Esophagus squamous epithelium (tissue), 5 donors: ENCODE measurements at places on chromosomes 13 and 19.

- DNase-seq: no peak
Measured at GRCh38 chr13:112056739-112057438, 10.1 kb upstream of the SOX1 start.

- peak; percentile 43 for DNase-seq
Measured at GRCh38 chr19:41531438-41532311, 44.3 kb upstream of the CEACAM21 start.

DNA sequence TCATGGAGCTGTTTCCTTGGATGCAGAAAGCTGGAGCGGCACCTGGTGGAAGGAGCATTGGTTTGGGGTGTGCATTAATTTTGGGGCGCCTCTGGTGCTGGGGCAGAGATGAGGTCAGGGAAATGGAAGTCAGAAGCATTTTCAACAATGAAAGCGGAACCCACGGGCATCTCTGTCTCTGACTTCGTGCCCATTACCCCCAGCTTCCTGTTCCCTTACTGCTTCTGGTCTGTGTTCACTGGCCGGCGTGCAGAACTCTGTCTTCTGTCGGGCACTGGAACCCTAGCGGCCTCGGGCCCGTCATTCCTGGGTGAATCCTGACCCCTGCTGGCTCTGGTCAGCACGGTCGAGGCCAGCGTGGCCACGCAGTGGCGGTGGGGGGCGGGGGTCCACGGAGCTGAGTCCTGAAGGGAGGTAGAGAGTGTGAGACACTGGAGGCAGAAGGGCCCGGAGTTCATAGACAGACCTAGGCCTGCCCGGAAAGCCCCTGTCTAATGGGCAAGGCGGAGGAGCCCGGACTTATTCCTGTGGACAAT is 7.9 kb upstream of the LINGO3 start:
- DNase-seq: no peak

DNA sequence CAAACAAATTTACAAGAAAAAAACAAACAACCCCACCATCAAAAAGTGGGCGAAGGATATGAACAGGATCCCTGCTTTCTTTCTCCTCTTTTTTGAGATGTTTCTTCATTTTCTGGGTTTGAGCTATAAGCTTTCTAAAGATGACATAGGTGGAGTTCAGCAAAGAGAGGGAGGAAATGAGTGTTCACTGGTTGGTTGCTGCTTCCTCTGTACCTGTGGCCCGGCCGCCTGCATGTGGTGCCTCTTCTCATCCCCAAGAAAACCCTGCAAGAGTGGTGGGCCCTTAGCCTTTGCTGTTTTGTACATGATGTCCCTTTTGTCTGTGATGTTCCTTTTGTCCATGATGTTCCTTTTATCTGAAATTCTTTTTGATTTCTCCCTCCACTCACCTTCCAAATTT is 178.4 kb upstream of the SERP2 start:
- DNase-seq: no peak

DNA sequence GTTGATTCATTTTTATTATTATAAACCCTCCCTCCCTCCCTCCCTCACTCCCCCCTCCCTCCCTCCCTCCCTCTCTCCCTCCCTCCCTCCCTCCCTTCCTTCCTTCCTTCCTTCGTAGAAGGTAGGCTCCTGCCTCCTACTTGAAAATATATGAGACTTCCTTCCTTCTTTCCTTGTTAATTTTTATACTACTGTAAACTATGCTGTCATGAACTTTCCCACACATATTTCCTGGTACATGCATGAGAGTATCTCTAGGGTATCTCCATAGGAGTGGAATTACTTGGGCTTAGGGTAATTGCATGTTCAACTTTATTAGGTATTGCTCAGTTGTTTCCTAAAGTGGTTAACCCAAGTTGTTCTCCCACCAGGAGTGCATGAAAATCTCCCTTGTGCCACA is 330.6 kb downstream of the KCNRG start:
- DNase-seq: no peak

DNA sequence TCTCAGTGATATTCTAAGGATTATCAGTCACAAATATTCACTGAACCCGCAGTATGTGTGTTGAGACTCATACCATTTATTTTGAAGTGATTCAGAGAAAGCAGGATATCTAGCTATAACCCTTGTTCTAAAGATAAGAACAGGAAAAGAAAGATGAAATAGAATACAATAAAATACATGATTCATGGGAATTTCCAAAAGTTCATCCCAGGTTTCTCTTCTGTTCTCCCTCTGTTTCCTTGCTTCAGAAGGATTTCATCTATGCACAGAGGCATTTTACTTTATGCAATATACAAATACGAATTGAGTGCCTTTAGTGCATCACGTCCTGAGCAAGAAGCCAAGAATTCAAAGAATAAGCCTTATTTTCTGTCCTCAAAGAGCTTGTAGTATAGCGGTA is 274.4 kb upstream of the GPC6 start:
- DNase-seq: no peak

DNA sequence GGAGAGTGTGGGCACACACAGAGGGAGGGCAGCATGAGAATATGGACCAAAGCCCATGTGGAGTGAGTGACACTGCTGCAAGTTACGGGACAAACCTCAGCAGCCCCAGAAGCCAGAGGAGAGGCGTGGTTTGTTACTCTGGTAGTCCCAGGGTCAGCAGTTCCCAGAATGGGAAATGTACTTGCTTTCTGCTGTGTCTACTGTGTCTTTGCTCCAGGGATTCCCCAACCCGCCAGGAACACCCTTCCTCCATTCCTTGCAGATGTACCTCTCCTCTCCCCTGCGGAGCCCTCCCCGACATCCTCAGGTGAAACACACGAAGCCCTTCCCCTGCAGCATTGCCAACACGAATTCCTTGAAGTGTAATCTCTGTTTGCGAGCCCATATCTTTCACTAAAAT is 47.2 kb downstream of the MYO16 start:
- DNase-seq: no peak

GRCh38 chr13:101989798-101990350 is 412.0 kb downstream of the FGF14 start:
- no peak for DNase-seq

DNA sequence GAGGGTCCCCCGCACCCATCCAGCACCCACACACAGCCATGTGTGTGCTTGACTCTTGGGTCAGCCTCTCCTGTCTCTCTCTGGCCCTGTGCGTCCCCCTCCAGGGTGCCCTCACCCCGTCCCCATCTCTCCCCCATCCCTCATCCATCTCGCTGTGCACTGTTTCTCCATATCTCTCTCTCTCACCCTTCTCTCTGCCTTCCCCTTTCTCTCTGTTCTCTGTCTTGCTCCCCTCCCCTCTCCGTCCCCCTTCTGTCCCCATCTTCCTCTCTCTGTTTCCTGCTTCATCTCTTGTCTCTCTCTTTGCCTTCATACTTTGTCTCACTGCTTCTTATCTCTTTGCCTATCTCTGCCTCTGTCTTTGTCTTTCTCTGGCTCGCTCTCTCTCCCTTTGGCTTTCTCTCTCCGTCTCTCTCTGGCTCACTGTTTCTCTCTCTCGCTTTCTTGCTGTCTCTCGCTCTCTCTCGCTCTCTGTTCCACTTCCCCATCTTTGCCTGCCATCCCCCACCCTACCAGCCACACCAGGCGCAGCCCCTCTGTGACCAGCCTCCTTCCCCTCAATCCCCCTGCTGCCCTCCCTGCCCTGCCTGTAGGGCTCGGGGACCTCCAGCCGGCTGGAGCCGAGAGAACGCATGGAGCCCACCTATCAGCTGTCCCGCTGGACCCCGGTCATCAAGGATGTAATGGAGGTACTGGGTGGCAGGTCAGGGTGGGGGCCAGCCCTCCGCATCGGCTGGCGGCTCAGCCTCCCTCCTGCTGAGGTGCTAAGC is 8.9 kb downstream of the STXBP2 start:
- DNase-seq: no peak

GRCh38 chr19:1402411-1403070 is 1.2 kb upstream of the GAMT start:
- no peak for DNase-seq

- no peak for DNase-seq
Measured at GRCh38 chr19:29303069-29303718, 90.2 kb upstream of the UQCRFS1 start.

DNA sequence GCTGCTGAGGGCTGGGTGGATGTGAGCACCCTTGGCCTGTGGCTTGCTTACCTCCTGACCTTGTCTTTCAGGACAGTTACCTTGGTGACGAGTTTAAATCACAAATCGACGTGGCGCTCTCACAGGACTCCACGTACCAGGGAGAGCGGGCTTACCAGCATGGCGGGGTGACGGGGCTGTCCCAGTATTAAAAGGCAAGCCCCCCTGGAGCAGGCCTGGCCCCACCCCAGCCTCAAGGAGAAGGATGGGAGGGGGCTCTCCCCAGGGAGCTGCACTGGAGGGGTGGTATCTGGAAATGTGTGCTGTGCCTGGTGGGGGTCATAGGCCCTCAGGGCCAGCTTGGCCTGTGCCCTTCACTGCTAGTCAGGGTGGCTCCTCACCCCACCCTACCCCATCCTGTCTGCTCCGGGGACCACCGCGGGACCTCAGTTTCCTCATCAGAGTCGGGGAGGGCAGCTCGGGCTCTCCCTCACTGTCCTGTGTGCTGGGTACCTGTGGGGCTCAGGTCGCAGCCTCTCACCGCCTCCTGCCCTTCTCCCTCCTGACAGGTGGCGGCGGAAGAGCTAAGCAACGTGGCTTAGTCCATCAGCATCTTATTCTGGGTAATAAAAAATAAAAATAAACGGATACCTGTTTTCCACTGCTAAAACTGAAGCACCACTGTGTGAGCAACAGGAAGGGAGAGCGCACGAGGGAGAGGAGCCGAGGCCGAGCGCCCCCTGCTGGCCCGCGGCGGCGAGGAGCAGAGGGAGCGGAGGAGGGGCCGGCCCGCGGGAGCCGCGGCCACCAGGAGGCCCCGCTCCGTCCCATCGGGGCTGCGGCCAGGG is 29.8 kb downstream of the CERS1 start:
- no peak for DNase-seq

DNA sequence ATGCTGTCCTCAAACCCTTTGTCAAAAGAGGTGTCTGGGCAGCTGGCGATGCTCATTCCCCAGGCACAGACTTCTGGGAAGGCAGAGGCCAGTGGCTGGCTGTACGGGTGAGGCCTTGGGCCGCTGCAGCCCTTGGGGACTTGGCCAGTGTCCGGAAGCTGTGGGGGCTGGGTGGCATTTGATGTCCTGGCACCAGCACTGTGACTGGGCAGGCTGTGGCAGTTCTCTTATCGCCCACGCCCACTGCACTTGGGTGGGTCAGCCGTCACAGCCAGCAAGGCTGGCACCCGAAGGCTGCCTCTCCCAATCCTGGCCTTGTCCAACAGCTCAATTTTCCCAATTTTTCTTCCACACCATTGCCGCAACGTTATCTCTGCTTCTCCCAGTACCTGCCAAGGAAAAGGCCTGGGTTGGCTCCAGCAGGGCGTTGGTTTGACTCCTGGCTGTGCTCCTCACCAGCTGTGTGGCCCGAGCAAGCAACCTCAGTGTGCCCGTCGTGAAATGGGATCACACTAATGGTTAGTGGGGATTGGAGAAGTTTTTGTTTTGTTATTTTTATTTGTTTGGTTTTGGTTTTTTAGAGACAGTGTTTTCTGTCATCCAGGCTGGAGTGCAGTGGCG is 12.7 kb upstream of the SLC44A2 start:
- no peak for DNase-seq
